ENCODE measurements at places on chromosomes 11 and 22.

DNA sequence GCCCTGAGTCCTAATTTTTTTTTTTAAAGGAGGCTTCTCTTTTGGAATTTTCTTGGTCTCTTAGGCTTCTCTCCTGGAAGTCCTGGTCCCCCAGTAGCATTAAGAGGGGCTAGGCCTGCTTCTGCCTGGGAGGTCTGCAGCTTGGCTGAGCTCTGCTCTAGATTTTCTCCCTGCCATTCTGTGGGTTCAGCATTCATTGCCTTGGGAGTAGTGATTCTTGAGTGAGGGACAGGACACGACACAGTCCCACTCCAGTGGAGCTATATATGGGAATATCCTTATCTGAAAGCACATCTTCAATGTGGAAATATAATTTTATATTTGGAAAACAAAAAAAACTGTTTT, 3.7 kb downstream of the IGSF22 start:
- DNase-seq, result no peak

DNA sequence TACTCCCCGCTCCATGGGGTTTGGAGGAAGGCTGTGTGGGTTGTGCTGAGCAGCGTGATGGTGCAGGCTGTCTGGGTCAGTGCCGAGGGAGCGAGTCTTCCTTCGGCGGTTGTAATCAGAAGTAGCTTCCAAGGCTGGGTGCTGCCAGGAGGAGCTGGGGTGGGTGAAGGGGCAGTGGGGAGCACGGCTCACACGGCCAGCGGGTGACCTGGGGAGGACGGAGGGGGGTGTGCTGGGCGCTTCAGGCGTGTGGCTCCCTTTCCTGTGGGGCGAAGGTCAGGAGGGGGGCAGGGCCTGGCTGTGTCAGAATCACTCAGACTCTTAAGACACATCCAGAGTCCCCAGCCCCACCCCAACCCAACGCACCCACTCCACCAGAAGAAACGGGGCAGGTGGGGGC, 60.2 kb downstream of the LRP5 start:
- DNase-seq, result no peak

- no peak for DNase-seq
Observed at GRCh38 chr11:34680206-34680605, 59.3 kb downstream of the EHF start.

DNA sequence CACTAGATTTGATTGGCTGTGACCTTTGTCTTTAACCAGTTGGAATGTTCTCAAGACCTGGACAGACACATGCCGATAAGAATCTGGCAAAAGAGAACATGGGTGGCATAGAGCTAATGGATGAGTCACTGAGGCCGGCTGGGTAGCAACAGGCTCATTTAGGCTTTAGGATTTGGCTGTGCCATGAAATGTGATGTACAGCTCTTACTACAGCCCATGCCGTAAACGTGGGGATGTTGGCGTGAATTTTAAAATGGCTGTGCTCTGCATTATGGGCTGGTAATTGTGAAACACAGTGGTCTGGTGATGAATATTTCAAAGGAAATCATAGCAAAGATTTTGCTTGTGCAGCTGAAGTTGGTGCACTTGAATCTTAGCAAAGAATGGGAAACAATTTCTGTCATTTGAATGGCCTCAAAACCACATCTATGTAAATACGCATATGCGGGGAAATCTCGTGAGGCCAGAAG, 332.4 kb downstream of the TBC1D22A start:
- no peak for DNase-seq

GRCh38 chr11:134498326-134499139, 86.5 kb upstream of the B3GAT1 start:
- no peak for DNase-seq

GRCh38 chr11:63611395-63611747, 2.9 kb downstream of the PLAAT3 start:
- DNase-seq, result no peak

DNA sequence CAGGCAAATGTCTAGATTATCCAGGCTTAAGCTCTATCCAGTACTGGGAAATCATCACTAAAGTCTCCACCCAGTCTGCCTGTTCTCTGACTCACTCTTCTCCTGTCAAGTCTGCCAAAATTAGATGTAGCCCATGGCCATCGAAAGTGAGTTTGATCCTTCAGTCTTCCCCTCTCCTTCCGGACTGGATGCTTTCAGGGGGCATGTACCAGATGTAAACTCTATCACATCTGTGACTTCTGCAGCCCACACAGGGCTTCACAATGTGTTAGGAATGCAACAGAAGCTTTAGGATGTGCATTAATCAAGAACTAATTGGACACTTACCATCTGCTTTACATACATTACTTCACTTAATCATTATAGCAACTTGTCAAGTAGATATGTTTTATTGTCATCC, 12.3 kb downstream of the ME3 start:
- DNase-seq, result no peak

GRCh38 chr11:44580701-44581100, 15.2 kb downstream of the CD82 start:
- DNase-seq, result no peak

- no peak for DNase-seq
Observed at GRCh38 chr11:70128435-70128906, 50.4 kb downstream of the ANO1 start.

GRCh38 chr11:12395333-12395732, 18.0 kb downstream of the PARVA start:
- no peak for DNase-seq

DNA sequence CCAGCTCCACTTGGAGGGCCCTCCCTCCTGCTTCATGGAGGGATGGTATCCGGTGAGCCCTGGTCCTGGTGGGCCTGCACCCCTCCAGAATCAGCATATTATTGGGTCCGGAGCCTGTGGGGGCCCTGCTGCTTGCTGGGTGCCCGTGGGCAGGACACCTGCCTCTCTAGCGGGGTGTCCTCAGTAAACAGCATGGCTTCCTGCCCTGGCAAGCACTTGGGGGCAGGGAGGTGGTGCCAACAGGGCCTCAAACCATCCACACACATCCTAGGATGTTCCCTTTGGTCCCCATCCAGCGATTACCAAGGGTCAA, 108.3 kb downstream of the CTTN start:
- no peak for DNase-seq

DNA sequence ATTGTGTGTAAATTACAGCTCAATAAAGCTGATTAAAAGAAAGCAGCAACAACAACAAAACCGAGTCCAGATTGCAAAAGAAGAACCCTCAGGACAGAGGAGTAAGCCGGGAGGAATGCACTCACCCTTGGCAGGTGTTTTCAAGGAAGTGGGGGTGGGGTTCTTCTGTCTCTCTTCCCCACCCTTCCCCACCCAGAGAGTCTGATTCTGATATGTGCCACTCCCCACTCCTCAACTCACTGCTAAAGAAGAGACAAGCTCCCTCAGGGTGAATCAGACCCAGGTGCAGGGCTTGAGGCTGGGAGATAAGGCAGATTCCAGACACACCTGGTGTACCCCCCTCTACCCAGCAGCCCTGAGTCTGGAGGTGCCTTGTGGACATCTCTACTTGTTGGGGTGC, 38.4 kb upstream of the PHF21A start:
- DNase-seq, result no peak

DNA sequence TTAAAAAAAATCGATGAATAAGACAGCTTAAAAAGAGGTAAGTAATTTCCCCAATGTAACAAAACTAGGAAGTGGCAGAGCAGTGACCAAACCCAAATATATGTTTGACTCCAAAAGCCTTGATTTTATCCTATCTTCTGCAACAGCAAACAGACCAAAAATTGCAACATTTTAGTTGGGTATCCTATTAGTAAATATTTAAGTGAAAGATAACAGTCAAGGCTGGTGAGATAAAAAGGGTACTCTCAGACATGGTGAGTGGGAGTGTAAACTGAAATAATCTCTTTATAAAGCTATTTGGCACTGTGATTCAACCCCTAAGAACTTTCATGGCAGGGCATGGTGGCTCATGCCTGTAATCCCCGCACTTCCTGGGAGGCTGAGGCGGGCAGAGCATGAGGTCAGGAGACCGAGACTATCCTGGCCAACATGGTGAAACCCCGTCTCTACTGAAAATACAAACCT, 1.9 kb upstream of the RDX start:
- no peak for DNase-seq

DNA sequence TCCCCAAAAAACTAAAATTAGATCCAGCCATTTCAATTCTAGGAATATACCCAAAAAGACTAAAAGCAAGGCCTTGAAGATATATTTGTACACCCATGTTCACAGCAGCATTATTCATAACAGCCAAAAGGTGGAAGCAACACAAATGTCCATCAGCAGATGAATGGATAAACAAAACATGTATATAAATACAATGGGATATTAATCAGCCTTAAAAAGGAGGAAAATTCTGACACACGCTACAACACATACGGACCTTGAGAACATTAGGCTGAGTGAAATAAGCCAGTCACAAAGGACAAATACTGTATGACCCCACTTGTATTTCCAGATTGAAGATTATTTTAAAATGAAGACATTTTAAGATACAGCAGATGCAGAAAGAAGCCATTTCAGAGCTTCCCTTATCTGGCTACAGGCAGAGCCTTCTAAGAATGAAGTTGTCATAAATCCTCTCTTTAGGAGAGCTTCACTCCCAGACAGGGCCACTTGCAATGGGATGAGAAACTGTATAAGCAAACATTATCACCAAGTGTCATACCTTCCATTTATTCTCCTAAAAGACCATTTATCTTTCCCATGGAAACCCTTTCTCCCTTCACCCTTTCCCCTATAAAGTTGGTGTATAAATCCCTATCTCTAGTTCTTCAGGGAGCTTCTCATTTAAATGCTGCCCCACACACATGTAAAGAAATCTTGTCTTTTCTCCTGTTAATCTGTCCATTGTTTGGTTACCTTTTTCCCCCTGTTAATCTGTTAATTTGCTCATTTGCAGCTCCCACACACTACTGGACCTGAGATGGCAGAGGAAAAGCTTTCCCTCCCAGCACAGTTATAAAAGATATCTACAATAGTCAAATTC, 19.3 kb upstream of the TOP3B start:
- no peak for DNase-seq

DNA sequence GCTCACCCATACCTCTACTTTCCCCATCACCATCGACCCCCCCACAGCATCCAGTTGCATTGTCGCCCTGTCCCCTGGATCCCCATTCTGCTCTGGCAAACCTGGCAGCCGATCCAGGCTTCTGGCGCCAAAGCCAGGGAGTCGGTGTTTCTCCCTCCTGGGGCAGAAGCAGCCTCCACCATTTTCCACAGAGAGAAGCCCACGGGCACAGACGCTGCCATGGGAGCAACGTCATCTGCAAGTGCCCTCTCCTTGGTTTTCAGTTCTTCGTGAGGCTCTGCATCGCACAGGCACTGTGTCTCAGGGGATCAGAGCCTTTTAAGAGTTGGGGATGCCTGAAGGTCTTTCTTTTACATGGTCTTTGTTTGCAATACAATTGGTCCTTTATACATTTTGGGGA, 2.3 kb downstream of the YPEL4 start:
- DNase-seq, result no peak

DNA sequence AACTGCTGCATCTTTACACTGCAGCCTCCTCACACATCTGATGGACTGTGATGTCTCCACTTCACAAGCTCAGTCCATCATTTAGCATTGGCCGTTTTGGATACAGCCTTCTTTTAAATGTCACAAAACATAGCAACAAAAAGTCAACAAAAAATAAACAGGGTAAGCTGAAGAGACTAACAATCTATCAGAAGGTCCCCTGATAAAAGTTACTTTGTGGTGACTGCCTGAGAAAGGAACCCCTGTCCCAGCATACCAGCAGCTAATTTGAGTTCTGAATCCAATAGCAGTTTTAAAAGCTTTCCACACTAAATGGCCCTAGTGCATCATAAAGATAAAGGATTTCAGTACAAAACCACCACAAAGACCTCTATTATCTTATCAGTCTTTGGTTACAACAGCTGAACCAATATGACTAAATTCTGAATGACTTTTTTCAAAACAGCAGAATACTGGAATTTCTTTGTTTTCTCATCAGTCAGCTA, 162.4 kb downstream of the SOX6 start:
- no peak for DNase-seq

GRCh38 chr11:61834278-61835048, 6.4 kb downstream of the FADS2 start:
- DNase-seq, result peak; percentile 82

DNA sequence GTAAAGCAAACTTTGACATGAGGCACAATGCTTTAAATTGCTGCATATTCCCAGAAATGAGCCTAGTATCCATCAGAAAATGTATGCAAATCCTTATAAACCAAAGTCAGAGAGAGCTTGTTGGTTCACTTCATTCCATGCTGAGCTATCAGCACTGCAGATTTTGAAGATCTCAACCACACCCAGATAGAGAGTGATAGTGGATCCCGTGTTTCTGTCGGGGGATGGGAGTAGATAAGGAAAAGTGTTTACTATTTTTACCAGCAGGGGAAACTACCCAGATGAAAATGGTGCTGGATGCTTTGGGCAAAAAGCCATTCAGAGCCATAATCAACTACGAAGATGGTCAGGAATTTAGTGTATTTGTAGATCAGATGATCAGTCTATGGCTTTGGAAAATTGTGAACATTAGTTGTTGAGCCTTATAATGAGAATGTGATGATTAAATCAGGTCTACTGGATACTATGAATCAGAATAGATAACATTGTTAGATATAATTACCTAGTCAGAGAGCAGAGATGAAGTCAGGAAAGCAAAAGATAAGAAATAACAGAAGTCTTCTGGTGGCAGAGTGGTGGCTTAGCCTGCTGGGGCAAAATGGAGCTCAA, 10.8 kb downstream of the OR51B6 start:
- no peak for DNase-seq

DNA sequence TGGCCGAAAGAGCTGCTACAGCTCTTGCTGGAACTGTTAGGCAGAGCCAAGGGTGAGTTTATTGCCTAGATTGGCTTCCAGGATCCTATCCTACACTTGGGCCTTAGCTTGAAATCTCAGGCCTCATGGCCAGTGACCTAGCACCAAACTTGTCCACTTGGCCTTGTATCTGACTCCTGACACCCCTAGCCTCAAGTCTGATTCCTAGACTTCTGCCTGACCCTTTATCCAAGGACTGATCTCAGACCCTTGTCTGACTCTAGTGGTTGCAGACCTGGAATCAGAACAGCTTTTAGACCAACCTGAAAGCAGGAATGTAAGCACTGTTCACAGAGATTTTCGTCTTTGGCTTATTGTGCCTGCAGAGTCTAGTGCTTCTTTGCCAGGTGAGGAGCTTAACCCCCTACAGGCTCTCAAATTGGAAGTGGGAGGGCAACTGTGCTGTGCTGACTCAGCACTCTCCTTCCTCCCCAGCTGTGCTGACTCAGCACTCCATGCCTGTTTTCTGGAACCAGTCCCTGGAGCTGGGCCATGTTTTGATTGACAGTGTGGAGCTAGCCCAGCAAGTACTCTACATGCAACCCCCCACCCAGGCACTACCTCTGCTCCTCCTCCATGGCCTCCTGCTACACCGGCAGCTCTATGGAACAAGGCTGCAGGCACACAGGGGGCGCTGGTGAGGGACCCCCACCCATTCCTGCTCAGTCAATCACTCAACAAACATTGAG, 35.1 kb downstream of the RRP8 start:
- no peak for DNase-seq

DNA sequence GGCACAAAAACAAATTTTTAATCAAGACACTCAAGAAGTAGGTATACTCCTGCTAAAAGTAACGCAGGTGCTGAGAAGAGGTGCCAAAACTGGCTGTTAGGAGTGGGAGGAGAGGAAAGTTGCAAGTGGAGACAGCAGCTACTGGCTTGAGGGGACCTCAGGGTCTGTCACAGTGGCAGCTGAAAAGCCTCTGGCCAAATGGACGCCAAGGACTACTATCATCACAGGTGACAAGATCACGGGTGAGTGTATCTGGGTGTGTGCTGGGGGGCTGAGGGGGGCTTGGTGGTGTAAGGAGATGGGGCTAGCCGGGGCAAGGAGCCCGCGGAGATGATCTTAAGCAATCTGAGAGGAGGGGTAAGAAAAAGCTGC, 687 bp downstream of the ZNF202 start:
- no peak for DNase-seq
